GM23248 (cell line): ENCODE measurements at places on chromosomes 6 and 20. TPM values are rescaled to one million over a fixed set of nuclear protein-coding genes. Genes with fewer than 3 reads are reported as not detected.

DNA sequence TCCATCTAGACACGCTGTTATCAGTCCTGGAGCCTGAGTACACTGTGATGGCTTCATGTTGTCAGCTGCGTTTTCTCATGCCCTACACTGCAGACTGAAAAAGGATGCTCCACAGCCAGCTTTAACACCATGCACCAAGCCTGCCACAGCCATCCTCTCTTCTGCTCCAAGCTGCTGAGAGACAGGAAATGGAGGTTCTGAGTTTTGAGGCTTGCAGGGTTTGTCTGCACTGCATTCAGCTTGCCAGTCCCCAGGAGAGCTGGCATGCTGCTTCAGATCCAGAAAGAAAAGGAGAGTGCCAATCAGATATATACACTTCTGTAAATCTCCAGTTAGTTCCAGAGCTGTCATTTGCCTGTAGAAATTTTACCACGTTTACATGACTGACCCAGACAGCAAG is 550.7 kb upstream of the FLRT3 start:
- no peak overlapping the region for H3K27ac ChIP-seq
- no peak for DNase-seq
- H3K36me3 ChIP-seq = no peaks in the 10 kb centered on the region
- no peak overlapping the region for H3K4me3 ChIP-seq
- no peaks in the 10 kb centered on the region for H3K27me3 ChIP-seq

Gene MICAL1
- total RNA-seq = 57.8 and 60.6 TPM in 2 replicates

Gene TAGAP
- total RNA-seq = not detected in 2 replicates

Gene XKR7
- not detected in 2 replicates for total RNA-seq

Gene EPPIN
- total RNA-seq = not detected in 2 replicates

Gene GGTLC1
- not detected in 2 replicates for total RNA-seq

Gene RAB44
- not detected in 2 replicates for total RNA-seq

- H3K4me3 ChIP-seq = no peak overlapping the region
- H3K4me1 ChIP-seq = no peaks in the 10 kb centered on the region
- H3K36me3 ChIP-seq = no peaks in the 10 kb centered on the region
- H3K27me3 ChIP-seq = no peaks in the 10 kb centered on the region
- no peak overlapping the region for H3K27ac ChIP-seq
- peak; percentile 35 for DNase-seq
Measured at GRCh38 chr20:50368813-50369224, 141.4 kb upstream of the PTPN1 start.

DNA sequence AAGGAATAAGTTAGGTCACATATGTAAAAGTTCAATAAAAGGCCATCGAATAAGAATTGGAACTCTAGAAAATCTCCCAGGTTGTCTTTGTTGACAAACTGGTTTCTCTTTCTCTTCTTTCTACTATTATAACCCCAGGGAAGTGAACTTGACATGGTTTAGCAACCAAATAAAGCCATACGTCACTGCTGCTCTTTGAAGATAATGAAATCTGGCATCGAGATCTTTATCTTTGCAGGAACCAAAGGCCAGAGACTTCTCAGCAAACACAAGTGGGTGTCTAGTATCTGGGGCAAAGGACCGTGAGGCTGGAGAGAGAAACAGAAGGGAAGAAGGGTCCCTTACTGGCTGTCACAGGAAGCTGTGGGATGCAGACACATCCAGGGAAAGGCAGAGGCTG is 286.7 kb upstream of the CDYL start:
- H3K27ac ChIP-seq = no peak overlapping the region
- no peak overlapping the region for H3K4me3 ChIP-seq
- no peak for DNase-seq
- no peaks in the 10 kb centered on the region for H3K36me3 ChIP-seq

GRCh38 chr6:169189686-169190085 is 64.0 kb downstream of the THBS2 start:
- H3K4me3 ChIP-seq = no peak overlapping the region
- no peak for DNase-seq
- no peaks in the 10 kb centered on the region for H3K27me3 ChIP-seq
- H3K36me3 ChIP-seq = no peaks in the 10 kb centered on the region
- H3K4me1 ChIP-seq = peaks cover 32% of the 10 kb centered on the region
- peak overlapping the region; percentile 88 for H3K27ac ChIP-seq

- no peaks in the 10 kb centered on the region for H3K36me3 ChIP-seq
- no peak for DNase-seq
- H3K27me3 ChIP-seq = no peaks in the 10 kb centered on the region
- H3K4me1 ChIP-seq = no peaks in the 10 kb centered on the region
Measured at GRCh38 chr6:11514672-11515071, 22.9 kb upstream of the TMEM170B start.
